Foreskin fibroblast (primary cell): ENCODE measurements at places on chromosomes 3 and 15.
A peak's percentile ranks its signal among the peaks of the same experiment; 100 is the strongest.

DNA sequence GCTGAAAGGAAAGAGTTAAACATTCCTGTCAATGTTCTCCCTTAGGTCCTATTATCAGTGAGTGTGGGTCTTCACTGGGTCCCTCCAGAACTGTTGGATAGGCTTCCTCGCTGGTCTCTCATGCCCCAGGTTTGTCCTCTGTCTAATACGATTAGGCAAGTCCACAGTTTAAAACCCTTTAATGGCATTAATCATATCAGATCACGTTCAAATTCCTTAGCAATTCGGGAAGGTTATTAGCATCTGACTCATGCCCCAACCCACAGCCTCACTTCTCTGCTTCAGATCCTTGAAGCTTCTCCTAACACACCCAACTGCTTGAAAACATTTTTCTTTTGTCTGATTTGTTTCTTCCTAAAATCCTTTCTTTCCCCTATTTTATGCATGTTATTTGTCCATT, 224.3 kb upstream of the ATP10A start:
- peak; percentile 7 for DNase-seq

DNA sequence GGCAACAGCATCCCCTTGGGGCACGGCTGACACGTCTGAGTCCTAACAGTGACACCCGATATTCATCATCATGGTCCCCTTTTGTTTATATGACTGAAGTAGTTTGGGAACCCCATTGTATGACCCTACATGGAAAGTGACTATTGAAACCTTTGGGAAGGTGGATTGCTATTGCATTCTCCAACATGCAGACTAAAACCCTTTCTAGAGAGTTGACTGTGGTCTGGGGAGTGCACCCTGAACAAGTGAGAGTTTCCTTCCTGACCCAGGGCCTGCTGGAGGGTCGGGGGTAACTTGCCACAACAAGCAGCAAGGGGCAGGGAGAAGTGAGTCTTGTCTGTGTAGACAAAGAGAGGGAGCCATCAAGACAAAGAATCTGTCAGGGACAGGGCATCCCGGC, 54.4 kb downstream of the ISG20 start:
- DNase-seq = no peak

DNA sequence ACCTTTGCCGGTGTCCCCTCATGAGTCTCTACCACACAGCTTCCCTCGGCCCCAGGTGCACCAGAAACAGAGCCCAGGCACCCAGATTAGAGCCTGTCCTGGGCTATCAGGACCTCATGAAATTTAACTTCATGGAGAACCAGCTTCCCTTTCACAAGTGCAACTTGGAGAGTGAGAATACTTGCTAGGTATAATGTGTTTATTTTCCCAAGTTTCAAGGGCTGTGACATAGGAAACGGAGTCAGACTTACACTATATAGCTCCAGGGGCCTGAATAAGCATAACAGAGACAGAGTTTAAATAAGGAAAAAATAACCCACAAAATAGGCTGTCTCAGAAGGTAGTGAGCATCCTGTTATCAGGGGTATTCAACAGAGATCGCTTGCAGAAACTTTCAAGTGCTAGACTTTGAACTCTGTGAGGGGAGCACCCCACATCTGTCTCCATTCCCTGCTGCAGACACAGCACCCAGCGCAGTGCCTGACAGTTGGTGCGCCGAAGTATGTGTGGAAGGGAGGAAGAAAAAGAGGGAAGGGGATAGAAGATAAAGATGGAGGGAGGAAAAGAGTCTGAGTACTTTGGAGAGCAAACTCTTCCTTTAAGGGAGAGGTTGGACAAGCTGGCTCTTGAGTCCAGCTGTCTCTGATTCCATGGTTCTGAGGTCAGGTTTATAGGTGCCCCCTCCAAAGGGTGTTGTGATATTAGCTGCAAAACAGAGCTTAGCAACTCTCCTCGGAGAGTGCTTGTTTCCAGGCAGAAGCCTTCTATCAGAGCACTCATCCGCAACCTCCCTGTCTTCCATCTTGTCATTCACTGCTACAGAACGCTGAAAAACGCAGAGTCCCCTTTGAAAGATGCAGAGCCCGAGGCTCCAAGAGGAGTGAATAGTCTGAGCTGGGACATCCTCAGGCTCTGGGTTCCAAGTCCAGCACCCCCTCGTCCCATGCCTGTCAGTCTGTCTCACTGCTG, 84.8 kb downstream of the CPN2 start:
- DNase-seq = no peak

- DNase-seq = peak; percentile 94
Observed at GRCh38 chr15:62883938-62884479, 158.5 kb upstream of the TPM1 start.

DNA sequence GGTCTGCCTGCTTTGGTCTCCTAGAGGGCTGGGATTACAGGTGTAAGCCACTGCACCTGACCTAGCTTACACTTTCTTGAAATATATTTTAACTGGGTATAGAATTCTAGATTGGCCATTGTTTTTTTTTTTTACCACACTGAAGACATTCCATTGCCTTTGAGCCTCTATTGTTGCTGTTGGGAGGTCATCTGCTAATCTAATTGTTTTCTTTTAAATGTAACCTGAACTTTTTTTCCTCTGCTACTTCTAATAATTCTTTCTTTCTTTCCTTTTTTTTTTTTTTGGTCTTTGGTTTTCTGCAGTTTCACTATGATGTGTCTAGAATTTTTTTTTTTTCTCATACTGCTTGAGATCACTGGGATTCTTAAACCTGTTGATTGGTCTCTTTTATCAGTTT, 28.1 kb downstream of the ERICH6 start:
- DNase-seq = no peak

DNA sequence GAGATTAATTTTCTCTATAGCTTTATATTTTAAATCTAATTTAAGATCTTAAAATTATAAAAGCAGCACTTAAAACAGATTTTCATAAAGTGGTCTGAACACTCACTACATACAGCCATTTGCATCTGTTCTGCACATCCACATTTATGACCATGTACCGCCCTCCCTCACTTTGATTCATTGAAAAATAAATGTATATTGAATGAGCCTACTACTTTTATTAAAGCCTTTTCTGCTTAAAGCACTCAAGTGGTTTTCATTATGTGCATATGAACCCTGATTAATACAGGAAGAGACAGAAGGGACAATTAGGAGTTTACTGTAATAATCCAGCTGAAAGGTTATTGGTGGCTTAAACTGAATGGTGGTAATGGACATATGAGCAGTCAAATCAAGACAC, 129.4 kb downstream of the DLG1 start:
- no peak for DNase-seq

- DNase-seq = peak; percentile 26
Observed at GRCh38 chr3:64067506-64068346, 44.4 kb upstream of the PSMD6 start.

GRCh38 chr3:112000966-112001365, 2.2 kb downstream of the TAGLN3 start:
- no peak for DNase-seq

DNA sequence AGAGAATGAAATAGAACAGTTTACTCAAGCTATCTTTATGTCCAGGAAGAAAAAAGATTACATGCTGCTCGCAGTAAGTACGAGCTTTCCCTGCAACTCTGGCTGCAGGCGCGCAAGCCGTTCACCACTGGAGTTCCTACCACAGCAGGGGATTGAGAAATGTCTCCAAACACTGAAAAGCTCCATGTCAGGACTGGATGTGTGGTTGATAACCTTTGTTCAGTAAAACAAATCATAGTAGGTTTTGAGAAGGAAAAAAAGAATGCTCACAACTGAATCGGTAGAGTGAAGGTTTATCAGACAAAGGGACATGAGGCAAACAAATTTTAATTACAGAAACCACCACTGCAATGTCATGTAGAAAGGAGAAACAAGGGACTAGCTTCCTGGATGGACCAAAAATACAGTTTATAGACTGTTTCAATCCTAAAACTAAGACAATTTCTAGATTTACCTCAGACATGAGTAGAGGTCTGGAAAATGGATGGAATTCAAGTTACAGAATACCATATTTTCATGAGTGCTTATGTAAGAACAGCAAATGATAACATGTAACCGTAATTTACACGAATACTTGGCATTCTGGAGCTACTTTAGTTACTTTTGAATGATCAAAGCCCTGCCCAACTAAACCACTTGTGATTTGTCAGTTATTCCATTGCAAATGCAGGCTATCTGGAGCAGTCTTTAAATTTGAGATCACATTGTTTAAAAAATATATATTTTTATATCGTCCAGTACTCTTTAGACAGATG, 471.1 kb downstream of the SHQ1 start:
- no peak for DNase-seq

DNA sequence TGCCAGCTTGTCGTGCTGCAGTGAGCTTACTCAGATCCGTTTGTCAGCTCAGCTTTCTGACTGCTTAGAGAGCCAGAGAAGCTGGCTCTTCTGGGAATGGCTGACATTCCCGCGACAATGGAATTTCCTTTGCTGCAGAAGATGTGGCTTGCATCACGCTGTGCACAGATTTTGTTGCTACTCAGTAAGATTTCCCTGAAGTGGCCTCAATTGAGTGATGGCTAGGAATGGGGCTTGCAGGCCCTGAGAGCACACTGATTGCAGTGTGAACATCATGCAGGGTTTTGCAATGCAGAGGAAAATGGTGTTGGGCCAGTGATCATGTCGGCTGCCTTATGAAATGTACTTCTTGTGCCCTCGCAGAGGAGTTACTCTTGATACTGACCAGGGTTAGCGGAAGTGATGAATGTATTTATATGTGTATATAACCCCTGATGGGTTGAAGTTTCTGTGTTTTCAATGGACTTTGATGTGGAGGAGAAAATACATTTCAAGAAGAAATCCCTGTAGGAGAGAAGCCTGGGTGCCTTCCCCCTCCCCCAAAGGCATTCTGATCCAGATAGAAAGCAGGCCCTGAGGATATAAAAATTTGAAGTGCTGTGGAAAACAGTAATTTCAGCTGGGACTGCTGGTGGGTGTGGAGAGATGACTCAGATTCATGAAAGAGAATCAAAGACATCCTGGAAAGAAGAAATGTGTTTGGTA, 102.5 kb upstream of the PDZRN3 start:
- peak; percentile 89 for DNase-seq
